Iris pigment epithelial cell (primary cell): ENCODE measurements at places on chromosomes 6 and 20.
A peak's percentile ranks its signal among the peaks of the same experiment; 100 is the strongest.

GRCh38 chr6:30453508-30454116 is 35.7 kb upstream of the HLA-E start:
- peak; percentile 77 for DNase-seq

DNA sequence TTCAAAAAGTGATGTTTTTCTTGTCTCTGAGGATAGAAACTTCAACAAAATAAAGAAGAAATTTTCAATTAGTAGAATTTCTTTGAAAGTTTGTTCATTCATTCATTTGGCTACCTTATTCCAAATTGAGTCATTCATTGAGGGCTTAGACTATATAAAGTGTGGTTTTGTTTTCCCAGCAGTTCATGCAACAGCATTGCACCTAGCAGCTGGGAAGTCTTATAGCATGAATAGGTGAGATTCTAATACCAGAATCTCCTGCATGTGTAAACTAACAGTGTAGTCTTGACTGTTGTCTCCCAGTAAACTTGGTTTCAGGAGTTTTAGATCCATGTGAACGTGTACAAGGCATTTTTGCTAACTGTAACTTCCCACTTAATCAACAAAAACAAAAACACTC is 7.1 kb downstream of the ESR1 start:
- DNase-seq: no peak

- no peak for DNase-seq
Measured at GRCh38 chr6:4902363-4902762, 101.5 kb downstream of the RPP40 start.

- peak; percentile 49 for DNase-seq
Measured at GRCh38 chr6:50791900-50792508, 26.7 kb upstream of the TFAP2B start.

GRCh38 chr20:300345-300990 is 3.1 kb downstream of the ZCCHC3 start:
- DNase-seq: no peak

DNA sequence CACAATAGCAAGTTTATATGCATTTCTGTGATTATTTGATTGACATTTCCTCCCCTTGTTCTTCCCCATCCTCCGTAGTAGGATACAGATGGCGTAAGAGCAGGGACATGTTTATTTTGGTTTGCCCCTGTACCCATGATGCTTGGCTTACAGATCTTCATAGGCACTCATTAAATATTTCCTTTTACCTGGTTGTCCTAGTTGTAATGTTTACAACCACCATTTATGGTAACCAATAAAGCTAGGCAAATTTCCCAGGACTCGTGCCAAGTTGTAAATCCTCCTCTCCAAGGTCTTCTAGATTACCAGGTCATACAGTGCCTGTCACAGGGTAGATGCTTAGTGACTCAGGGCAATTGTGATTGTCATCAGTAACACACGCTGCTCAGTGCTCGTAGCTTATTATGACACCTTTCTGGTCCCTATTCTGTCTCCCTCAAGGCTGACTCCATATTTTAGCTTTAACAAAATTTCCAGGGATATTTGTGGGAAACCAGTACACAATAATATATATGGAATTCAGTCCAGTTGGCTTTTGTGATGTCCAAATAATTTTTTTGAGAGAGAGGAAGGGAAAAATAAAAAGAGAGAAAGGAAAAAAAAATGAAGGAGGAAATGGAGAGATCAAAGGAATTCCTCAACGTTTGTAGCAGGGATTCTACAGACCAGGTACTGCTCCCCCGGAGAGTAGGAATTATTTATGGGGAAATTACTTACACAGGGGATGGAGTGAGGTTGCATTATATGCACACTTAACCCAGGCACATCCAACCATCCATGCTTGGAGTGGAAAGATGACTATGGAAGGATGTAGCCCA is 24.6 kb downstream of the CYP24A1 start:
- peak; percentile 41 for DNase-seq

- no peak for DNase-seq
Measured at GRCh38 chr6:130574146-130574545, 208.3 kb downstream of the TMEM200A start.

DNA sequence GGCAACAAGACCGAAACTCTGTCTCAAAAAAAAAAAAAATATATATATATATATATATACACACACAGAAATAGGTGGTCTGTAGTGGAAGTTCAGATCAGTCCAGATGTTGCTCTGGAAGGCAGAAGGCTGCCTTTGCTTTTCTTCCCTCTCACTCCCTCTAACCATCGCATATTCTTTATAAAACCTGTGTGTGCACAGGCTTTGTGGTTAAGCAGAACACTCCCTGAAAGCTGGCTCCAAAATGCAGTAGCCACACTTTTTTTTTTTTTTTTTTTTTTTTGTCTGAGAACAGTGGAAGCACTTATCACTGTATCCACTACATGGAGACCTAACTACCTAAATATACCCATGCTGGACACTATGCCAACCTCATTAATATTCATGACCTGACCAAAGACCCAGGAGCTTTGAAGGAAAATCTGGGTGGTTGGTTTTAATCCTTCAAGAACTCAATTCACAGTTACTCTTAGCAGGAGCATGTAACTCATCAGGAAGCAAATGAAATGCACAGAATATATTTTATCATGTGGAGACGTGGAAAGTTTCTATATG is 20.0 kb upstream of the GFOD1 start:
- DNase-seq: no peak

GRCh38 chr20:62010551-62011402 is 54.9 kb downstream of the TAF4 start:
- DNase-seq: peak; percentile 56

DNA sequence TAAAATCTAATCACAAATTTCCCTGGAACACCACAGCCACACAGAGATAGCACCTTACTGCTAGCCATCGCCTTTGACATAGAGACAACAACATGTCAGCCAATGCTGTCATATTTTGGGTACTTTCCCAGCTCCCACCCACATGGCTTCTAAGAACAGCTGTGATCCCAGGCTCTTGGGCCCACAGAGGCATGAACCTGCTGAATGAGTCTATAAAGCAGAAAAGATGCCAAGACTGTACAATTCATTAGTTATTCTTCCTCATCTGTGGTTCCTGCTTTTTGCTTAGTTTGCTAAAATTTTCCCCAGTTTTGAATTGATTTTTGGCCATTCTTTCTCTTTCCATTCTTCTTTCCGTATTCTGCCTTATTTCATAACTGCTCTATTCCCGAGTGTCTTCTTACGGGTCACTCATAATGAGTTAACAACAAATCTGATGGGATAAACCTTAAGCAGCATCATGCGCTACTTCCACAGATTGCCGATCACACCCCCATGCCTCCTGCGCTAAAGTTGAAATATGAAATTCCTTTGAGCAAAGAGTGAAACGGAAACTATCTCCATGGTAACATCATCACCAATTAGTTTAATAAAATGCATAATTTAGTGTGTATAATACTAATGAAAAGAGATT is 327.3 kb upstream of the HSF2 start:
- DNase-seq: no peak

DNA sequence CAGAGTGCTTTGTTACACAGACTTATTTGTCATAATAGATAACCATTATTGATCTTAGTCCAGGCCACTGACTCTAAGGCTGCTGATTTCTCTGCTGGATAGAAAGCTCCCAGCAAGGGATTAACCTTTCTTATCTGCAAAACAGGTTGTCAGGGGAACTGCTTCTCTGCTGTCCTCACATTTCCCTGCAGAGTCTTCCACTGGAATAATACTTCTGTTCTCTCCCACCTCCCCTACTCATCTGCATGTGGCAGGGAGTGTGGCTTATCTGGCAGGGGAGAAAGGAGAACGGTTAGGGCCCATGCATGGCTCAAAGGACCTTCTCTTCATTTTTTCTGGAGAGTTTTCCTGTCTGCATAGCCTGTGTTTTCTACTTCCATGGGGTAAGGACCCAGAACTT is 86.2 kb downstream of the LAMP5 start:
- no peak for DNase-seq

DNA sequence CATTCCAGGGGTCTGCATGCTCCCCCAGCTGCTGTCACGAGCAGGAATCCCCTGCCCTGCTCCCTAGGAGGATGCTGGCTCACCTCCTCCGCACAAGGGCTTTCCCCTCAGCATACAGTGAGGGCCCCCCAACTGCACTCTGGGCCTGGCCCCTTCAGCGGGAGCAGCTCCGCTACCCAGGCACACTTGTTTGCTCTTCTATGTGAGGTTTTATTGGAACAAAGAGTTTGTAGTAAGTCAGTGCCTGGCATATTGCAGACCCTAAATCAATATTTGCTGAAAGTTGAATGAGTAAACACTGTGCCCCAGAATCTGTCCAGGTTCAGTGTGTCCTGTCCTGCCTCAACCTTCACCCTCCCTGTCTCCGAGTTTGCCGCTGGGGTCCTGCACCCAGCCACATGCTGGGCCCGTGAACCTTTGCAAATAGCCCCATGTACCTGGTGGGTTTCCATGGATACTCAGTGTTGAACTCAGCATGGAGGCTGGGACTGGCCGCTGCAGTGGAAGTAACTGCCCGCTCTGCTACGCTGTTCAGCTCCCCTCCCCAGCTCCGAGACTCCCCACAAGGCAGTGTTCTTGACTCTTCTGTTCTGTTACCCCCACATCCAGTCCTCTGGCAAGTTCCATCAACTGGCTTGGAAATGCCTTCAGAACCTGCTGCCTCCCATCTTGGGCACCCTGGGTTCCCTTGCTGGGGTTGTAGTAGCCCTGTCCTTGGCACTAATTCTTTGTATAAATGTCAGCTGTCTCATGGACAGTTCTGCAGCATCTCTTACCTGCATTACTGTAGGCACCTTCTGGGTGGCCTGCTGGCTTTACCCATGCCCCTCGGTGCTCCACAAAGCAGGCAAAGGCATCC is 15.7 kb downstream of the SLC22A1 start:
- DNase-seq: no peak
